ENCODE measurements at places on chromosomes 6 and 20. TPM values are rescaled to one million over a fixed set of nuclear protein-coding genes. Genes with fewer than 3 reads are reported as not detected.

MAS1L gene
- total RNA-seq = not detected

GCNT2 gene
- 3.1 TPM for total RNA-seq

CMTR1 gene
- total RNA-seq = 29.2 TPM

APOM gene
- total RNA-seq = 1.0 TPM

All from skeletal muscle tissue (tissue), 5 donors.